ENCODE measurements at places on chromosomes 1 and 21.

DNA sequence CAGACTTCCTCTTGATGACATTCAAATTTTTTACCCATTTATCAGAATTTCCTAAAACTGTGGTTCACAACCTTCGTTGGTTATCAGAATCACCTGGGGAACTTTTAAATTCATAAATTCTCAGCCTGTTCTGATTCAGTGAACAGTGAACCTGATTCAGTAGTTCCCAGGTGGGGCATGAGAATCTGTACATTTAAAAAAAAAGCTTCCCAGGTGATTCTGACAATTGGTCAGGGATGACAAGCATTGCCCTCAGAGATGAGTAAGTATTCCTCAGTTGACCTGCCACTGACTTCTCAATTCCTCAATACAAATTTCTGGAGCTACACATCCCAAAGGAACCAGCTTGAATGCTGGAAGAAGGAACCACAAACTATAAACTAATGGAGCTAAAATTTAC is 23.5 kb upstream of the CR2 start:
- no peak for DNase-seq

DNA sequence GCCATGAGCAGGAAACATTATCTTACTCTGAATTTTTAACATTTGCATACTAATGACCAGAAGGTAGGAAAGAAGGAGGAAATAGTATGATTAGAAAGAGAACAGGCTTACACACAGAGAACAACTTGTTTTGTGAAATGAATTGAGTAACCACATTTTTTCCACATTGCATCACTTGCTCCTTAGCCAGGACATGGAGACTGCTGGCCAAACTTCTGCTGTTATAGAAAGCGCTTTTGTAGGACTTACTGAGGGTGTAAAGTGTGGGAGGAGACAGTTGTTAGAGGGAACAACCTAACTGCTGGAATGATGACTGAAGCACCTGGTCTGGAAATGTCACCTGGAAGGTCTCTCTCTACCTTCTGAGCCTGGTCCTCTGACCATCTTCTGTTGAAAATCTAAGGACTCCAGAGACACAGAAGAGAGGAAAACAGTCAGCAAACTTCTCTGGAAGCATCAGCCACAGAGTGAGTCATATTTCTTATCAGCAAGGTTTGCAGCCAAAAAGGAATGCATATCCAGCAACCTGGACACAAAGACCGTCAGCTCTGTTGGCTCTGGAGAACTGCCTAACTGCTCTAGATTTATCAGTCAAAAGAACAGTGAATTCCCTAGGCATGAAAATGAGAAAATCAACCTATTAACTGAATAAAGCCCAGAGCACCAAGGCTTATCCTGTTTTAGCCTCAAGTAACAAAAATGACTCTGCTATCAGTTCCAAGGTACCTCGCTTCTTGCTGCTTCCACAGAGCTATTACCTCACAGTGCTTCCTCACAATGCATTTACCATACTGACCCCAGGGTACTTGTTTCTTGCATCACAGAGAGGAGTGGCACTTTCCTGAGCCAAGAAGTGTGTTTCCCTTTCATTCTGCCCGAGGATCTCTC is 88.0 kb upstream of the SLFNL1 start:
- no peak for DNase-seq

GRCh38 chr1:145922266-145922665 is 3.7 kb upstream of the PEX11B start:
- no peak for DNase-seq

DNA sequence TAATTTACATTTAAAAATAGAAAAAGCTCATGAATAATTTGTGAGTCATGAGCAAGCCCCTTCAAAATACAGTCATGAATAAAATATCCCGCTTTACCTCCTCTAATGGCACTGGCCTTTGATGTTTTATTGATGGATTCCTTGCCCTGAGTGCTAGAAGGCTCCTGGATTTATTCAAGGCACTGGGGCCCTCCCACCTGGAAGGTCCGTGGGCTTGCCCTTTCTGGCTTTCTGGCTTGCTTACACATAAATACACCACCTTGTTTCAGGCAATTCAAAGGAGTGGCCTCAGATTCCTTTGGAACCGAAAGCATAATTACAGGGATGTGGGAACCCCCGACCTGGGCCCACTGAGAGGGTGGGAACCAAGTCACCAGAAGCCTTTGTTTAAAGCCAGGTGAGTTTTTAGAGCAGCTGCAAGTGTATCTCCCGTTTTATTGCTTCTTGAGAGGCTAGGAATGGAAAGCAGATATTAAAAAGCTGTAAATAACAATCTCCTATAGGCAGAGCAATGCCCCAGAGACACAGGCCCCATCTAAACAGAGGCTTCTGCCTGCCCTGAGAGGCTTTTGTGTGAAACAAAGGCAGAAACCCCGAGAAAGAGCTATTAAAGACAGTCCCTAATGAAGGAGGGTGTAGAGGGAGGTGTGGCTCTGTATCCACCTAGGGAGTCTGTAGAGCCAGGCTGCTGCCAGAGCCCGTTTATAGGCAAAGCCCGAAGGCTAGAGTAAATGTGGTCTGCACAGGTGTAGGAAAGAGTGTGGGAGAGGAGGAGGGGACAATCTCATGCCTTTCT is 126.4 kb downstream of the FAM78B start:
- DNase-seq = no peak

DNA sequence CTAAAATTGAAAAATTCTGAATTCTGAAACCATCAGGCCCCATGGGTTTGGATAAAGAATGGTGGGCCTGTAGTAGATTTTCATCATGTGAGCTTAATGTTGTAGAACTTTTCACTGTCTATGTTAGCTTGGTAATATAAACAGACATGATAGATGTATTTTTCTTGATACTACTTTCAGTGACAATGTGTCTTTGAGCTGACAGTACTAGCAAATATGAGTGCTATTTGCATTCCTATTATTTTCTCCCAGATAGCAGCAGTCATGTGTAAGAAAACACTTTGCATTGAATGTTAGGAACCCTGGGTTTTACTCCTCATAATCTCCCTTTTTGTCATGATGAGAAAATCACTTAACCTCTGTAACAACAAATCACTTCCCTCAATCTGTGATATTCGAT is 18.1 kb downstream of the KMO start:
- DNase-seq = no peak

DNA sequence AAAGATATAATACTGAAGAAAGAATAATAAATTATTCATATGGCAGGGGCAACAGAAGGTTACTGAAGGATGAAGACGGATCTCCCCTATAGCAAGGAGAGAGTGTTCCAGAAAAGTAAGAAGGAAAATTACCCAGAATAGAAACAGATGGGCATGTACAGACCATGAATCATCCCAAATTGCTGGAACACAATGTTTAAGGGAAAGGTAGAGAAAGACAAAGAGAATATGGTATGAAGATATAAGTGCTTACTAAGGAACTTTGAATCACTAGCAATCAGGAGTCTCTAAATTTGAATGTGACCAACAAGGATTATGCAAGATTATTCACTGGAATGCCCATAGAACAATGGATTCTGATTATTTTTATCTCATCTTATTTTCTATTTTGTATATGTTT is 375.4 kb downstream of the COL11A1 start:
- DNase-seq = no peak

DNA sequence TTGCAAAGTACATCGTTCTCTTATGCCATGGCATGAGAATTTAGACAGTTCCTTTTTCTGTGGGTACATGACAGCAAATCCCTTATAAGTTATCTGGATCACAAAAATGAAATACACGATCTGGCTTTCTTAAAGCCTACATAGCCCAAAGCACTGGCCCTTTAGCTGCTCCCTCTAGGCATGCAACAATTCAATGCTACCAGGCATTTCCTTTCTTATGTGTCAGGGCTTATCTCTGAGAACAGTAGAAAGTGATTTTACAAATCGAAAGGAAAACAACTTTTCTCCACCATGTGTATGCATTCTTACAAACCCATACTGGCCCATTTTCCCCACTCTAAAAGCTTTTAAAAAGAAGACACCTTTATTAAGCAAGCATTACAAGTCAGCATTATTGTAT is 139.7 kb downstream of the GRIK1 start:
- DNase-seq = no peak

DNA sequence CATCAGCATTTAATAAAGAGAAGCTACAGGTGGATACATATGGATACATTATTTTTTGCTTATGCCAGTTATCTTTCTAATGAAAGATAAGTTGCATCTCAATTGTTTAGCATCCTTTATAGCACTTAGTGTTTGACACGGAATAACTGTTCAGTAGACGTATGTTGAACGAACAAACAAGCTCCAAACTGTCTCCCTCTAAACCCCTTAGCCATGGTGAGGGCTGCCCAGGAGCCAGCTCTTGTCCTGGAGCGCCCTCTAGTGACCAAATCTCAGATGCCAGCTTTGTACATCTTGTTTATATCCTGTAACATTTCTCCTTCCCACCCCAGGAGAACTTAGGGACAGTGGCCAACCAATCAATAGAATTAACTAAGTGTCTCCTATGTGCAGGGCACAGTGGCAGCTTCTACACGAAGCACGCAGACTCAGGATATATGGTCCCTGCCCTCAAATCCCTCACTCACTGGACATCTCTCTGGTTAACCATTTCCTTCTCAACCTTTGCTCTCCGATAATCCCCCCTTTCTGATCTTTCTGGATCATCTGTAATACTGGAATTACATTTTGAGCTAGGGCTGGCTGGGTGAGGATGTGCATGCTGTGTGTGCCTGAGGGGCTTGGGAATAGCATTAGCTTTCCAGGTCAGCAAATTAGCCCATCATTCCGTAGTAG is 22.9 kb downstream of the KCNA10 start:
- DNase-seq = peak; percentile 92

GRCh38 chr1:59673573-59674450 is 140.9 kb upstream of the HOOK1 start:
- no peak for DNase-seq

All from HEK293T (cell line).